ENCODE measurements at places on chromosomes 6 and 20. TPM values are rescaled to one million over a fixed set of nuclear protein-coding genes. Genes with fewer than 3 reads are reported as not detected.

The DDO gene
- total RNA-seq, result 1.3 TPM

The GUCA1A gene
- total RNA-seq, result not detected

The NXT1 gene
- total RNA-seq, result 15.9 TPM

The ZBTB12 gene
- 8.4 TPM for total RNA-seq

Data from sciatic nerve (tissue), 2 donors.